ENCODE measurements at places on chromosomes 3 and 15.

GRCh38 chr3:73164622-73165021 lies 103.2 kb downstream of the EBLN2 start:
- no peak for DNase-seq

DNA sequence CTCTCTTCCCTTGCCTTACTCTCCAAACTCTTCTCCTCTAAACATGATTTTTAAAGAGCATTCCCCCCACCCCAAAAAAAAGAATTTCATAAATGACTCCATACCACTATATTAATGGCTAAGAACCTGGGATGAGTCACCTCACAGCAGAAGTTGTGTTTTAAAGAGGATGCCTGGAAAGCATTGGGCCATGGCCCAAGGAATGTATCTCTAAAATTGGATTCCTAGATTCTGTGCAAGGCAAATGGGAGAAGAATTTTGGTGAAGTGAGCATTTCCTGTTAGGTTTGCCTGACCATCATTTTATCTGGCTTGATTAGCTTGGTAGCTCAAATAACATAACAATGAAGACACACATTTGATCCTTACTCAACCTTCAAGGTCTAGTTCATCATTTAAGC lies 251.4 kb downstream of the NR1D2 start:
- no peak for DNase-seq

- DNase-seq, result no peak
Measured at GRCh38 chr15:66036859-66037258, 167.6 kb downstream of the RAB11A start.

- DNase-seq, result no peak
Measured at GRCh38 chr3:47836986-47837385, 34.0 kb downstream of the DHX30 start.

DNA sequence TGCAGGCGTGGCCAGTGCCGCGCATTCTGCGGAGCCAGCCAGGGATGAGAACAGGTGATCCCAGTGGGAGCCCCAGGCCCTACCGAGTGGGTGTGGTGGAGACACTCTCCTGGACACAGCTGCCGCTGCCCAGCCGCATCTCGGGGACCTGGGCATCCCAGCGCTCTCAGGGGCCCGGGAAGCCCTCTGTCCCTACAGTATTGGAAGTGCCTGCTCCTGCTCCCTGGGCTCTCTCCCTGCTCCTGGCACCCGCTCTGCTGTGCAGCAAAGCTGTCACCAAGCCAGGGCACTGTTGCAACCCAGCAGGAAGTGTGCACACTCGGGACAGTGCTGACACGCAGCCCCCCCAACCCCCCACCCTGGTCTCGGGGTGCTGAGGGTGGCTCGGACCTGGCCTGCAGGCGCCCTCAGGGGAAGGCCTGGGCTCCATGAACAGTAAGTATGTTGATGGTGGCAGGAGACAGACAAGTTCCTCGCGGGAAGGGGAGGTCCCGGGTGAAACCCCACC lies 1177.4 kb upstream of the GBE1 start:
- DNase-seq, result no peak
